ENCODE measurements at places on chromosomes 4 and X. TPM values are rescaled to one million over a fixed set of nuclear protein-coding genes. Genes with fewer than 3 reads are reported as not detected.

- DNase-seq, result no peak
These were observed 58.2 kb upstream of the ZNF157 start for GRCh38 chrX:47311932-47312774.

RELL1 gene
- total RNA-seq, result 38.7 TPM

GRCh38 chr4:111391829-111392228, 753.4 kb upstream of the FAM241A start:
- DNase-seq, result no peak

SPIN2A gene
- 2.0 TPM for total RNA-seq

DNA sequence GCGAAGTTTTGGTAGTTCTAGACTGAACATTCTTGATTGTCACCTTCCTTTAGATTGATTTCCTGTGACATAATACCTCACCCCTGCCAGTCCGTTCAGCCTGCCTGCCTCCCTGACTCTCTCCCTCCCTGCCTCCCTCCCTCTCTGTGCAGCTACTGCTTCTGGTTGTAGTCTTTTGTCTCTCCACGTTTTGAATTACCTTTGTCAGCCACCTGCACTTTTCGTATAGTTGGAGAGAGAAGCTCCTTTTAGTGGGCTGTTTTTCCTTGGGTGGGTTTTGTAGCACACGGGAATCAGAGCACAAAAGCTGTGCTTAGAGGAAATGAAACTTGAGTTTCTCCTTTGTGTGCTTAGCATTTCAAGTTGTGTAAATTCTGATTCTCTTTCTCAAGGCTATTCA, 32.6 kb upstream of the MSMO1 start:
- no peak for DNase-seq

- no peak for DNase-seq
These were observed 153.8 kb upstream of the RAPGEF2 start for GRCh38 chr4:158949099-158949498.

DNA sequence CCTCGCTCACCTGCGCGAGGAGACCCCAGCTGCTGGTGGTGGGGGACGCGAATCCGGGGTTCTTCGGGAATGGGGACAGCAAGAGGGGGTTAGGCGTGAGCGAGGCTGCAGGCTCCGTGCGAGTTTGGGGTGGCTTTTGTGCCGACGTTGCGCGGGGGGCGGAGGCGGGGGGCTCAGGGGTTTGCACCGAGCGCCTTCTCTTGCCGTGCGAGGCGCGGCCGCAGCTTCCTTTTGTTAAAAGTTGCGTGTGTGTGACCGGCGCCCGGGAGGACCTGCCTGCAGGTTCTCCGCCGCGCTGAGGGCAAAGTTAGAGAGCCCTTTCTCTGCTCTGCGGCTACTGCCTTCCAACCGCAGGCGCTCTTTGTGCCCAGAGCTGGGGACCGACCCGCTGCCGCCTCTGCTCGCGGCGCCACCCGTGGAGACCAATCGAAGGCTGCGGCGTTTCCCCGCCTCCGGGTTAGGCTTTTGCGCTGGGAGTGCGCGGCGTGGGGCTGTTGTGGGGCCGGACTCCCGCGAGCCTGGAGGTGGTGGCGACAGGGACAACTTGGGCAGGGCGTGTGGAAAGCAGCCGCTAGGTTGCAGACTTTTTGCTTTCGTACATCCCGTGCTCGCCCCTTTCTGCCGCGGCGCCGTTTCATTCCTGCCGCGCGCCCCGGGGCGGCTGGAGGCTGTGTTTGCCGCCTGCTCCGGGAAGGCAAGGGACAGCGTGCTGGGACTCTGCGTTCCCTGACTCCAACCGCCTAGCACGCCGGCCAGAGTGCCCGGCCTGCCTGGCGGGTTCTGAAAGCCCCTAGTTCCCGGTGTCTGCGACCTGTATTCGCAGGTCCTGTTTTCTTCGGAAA, 716 bp downstream of the KIT start:
- no peak for DNase-seq

GRCh38 chr4:126890994-126891393, 741.8 kb upstream of the INTU start:
- no peak for DNase-seq

GRCh38 chrX:152876931-152877840, 20.7 kb upstream of the ZNF185 start:
- no peak for DNase-seq

CHRDL1 gene
- total RNA-seq, result 23.2 TPM

GRCh38 chr4:176758323-176758722, 34.4 kb downstream of the VEGFC start:
- no peak for DNase-seq

DNA sequence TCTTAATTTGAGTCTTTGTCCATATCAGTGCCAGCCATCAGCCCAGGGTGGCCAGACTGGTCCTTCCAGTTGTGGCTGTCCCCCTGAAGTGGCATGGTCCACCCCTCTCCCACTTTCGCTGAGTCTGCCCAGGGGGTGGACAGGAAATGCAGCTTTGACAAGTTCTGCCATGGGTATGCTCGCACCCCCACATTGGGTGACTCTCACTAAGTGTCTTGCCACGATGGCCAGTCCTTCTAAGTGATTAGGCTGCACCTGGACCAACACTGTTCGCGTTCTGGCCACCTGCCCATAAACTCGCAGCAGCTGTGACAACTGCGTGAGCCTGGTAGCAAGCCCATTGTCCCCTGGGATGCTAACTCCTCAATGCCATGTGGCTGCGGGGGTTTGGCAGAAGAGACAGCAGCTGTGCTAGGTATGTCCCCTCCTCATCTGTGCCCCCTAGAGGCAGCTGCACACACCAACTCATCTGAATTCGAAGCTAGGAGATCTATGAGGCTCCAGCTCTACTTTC, 10.0 kb upstream of the LNX1 start:
- DNase-seq, result no peak

RTL9 gene
- total RNA-seq, result under 0.01 TPM

GRCh38 chrX:1902901-1903235, 288.0 kb downstream of the ASMT start:
- no peak for DNase-seq

DNA sequence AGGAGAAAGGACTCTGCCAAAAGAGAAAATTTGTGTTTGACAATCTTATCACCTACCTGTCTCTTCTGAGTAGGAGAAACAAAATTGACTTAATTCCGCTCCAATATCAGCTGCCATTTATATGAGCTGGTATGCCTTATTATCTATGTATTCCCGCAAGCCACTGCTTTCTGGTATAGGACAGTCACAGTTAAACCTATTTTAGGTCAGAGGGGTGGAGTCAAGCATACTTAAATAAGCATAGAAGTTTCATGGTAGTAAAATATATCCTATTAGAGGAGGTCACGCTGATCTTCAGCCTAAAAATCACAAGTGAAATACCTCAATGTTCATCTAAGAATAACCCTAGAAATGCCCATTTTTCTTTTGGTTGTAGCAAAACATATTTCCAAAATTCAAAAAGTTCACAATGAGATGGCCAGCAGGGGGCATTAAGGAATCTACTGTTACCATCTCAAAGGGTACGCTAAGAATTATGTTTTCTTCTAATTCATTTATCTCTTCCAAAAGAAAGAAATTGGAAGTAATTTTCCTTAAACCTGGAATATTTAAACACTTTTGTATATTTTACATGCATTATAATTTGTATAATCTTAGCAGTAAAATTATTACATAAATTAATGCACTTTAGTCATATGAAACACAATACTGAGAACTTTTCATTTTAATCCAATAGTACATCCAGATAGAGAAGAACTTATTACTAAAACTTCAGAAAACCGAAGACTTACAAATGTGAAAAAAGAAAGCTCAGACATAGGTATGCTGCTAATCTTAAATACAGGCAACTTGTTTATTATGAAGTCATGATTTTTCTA, 10.5 kb downstream of the PPAT start:
- peak; percentile 22 for DNase-seq

- DNase-seq, result no peak
These were observed 473.8 kb downstream of the SPRY1 start for GRCh38 chr4:123870216-123870876.

GRCh38 chr4:122434285-122434684, 22.2 kb downstream of the IL2 start:
- no peak for DNase-seq

PRRG3 gene
- 6.1 TPM for total RNA-seq

Data from frontal cortex (tissue), 4 donors.